Left ventricle myocardium superior (tissue), 1 donor: ENCODE measurements at places on chromosomes 11 and 22.

DNA sequence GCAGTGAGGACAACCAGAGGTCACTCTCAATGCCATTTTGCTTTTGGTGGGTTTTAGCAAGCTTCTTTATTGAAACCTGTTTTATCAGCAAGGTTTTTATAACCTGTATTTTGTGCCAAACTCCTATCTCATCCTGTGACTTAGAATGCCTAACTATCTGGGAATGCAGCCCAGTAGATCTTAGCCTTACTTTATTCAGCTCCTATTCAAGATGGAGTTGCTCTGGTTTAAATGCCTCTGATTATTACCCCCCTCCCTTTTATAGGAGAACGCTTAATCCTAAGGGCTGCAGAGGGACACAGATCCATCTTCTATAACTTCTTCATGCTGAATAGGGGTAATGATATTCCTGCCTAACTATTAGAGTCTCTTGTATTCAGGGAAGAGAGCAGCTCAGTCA lies 179.1 kb downstream of the KIF18A start:
- DNase-seq = no peak

- no peak for DNase-seq
Observed at GRCh38 chr11:69702239-69702691, 1.6 kb downstream of the FGF19 start.

GRCh38 chr11:9803685-9804418 lies 140.0 kb downstream of the SWAP70 start:
- DNase-seq = no peak

GRCh38 chr22:42301742-42302102 lies 31.3 kb upstream of the TCF20 start:
- DNase-seq = no peak

GRCh38 chr22:23544852-23545251 lies 35.2 kb downstream of the IGLL1 start:
- DNase-seq = no peak

GRCh38 chr22:25080855-25081254 lies 118.8 kb upstream of the CRYBB3 start:
- no peak for DNase-seq

- DNase-seq = no peak
Observed at GRCh38 chr11:122668562-122669090, 13.1 kb downstream of the UBASH3B start.

DNA sequence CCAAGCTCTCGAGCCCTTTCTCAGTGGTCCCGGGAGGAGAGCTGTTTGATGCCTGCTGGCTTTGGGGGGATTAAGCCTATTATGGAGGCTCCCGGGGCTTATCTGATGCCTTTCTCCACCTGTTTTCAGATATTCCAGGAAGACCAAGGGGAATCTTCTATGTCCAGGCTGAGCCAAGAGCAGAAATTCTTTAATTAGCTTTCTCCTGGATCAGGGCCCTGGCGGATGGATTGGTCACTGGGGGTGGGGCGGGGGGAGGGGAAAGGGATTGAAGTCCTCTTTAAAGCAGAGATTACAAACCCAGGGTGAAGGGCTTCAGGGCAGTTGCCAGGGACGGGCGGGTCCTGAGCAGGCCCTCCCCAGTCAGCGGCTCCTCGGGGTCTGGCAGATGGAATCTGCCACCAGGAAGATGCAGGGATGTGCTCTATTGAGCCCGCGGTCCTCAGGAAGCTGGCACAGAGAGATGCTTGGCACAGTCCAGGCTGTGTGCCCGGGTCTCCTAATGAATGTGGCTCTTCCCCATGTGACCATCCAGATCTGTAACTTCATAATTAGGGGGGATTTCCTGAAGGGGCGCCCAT lies 33.6 kb downstream of the MACROD1 start:
- no peak for DNase-seq

DNA sequence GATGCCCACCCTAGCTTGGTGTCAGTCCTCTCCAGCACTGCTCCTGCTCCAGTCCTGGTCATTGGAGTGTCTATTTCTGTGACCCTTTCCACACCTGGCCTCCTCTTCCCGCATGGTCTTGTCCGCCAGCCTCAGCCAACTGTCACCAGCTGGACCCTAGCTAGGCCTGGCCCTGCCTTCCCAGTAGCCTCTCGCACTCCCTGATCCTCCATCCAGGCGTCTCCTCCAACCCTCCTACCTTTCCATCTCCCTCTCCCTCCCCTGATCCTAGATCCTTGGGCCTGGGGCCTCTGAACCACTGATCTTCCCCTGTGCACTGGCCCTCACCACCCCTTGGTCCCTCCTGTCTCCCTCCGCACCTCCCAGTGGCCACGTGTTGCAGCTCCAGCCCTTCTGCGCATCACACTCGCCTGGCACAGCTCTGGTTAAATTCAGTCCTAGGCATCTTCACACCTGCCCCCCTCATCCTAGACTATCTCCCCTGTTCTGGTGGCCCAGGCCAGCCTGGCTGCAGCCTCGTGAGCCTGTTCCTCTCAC lies 9.9 kb downstream of the SYNGR1 start:
- DNase-seq = no peak

- no peak for DNase-seq
Observed at GRCh38 chr11:19216709-19217374, 15.1 kb upstream of the CSRP3 start.

DNA sequence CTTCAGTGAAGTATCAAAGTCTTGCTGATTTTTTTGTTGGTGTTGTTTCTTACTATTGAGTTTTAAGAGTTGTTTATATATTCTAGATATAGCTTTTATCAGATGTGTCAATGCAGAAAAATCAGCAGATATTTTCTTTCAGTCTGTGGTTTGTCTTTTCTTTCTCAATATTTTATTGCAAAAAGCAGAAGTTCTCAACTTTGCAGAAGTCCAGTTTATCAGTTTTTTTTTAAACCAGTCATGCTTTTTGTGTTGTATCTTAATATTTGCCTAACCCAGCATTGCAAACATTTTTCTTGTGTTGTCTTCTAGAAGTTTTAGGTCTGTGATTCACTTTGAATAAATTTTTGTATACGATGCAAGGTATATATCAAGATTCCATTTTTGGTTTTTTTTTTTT lies 7.0 kb downstream of the ASRGL1 start:
- DNase-seq = no peak

DNA sequence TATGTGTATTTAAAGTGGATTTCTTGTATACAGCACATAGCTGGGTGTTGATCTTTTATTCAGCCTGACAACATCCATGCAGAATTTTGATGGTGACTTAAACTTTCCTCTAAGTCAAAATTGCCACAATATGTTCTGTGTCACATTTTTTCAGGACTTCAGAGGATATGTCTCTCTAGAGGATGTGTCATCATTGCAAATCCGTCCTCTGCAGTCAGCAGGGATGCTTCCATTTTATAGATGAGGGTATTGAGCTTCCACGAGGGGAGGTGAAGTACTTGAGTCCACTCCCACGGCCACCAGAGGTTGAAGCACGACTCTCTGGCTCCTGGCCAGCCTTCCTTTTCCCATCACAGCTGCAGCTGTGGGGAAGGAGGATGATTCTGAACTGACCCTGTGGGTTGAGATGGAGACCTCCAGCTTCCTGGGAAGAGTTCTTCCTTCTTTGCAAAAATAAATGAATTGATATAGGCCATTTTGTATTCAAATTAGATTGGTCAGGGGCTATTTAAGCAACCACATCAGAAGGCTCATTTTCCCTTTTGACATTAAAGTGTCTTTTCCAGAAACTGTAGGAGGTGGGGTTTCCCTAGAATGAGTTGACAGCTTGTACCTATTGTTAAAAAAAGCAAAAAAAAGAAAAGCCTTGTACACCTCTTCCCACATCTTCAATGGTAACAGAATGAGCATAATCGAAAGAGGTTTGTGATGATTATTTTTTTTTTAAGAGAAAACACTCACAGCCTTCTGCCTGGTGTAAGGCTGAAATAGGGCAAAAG lies 55.2 kb upstream of the MYEOV start:
- peak; percentile 44 for DNase-seq

DNA sequence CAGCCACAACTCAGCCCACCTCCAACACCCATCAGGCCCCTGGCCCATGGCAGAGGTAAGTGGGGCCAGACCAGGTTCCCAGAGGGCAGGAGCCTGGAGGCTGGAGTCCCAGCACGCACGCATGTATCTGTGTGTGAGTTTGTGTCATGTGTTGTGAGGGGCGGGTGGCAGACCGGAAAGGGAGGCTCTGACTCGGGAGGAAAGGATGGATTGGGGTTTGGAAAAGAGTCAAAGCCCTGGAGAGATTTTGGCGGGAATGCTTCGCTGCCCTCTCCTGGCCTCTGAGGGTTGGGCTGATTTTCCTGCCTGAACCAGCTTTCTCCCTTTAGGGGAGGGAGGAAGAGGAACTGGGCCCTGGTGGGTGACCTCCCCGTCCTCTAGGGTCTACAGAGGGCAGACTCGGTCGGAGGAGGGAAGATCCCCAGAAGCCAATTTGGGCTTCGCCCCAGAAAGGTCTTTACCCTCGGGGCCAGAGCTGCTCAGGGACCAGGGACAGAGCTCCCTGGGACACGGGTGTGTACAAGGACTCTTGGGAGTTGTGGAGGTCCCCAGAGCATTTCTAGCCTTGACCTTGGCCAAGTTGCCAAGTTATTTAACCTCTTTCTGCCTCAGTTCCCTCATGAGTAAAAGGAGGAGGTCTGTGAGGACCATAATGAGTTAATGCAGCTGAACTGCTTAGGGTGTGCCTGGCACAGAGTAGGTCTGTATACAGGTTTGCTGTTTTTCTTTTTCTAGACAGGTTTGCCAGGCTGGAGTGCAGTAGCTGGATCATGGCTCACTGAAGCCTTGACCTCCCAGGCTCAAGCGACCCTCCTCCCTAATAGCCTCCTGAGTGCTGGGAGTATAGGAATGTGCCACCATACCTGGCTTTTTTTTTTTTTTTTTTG lies 6.9 kb downstream of the C11orf68 start:
- DNase-seq = peak; percentile 50

DNA sequence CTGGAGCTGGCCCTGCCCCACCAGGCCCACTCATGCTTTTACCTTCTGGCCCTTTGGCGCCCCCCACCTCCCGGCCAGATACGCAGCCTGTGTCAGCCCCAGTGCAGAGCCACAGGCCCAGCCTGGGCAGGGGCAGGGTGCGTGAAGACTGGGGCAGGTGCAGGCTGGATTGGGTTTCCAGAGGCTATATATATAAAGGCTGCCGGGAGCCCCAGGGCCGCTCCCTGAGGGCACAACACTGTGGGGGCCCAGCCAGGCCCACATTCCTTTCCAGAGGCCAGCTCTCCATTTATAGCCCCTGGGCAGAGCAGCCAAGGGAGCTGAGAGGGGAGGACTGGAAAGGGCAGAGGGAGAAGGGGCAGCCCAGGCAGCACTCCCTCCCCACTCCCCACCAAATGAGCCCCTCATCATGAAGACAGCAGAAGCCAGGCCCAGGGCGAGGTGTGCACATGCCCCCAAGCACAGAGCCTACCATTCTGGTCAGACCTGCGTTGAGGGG lies 5.0 kb upstream of the MYOD1 start:
- peak; percentile 79 for DNase-seq

GRCh38 chr11:71418643-71419042 lies 29.6 kb downstream of the DHCR7 start:
- DNase-seq = no peak

- DNase-seq = no peak
Observed at GRCh38 chr11:889257-889656, 21.4 kb downstream of the CHID1 start.

GRCh38 chr11:19173964-19174638 lies 27.7 kb downstream of the CSRP3 start:
- DNase-seq = no peak

- DNase-seq = no peak
Observed at GRCh38 chr11:33652930-33653329, 47.7 kb downstream of the C11orf91 start.

DNA sequence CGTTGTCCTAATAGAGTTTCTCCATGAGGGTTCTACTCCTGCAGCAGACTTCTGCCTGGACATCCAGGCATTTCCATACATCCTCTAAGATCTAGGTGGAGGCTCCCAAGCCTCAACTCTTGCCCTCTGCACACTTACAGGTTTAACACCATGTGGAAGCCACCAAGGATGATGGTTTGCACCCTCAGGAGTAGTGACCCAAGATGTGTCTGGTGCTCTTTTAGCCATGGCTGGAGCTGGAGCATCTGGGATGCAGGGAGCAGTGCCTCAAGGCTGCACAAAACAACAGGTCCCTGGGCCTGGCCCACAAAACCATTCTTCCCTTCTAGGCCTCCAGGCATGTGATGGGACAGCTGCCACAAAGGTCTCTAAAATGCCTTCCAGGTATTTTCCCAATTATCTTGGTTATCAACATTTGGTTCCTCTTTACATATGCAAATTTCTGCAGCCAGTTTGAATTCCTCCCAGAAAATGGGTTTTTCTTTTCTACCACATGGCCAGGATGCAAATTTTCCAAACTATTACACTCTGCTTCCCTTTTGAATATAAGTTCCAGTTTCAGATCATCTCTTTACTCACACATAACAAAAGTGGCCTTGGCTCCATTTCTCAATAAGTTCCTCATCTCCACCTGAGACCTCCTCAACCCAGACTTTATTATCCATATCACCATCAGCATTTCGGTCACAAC lies 69.5 kb upstream of the GNAZ start:
- no peak for DNase-seq

DNA sequence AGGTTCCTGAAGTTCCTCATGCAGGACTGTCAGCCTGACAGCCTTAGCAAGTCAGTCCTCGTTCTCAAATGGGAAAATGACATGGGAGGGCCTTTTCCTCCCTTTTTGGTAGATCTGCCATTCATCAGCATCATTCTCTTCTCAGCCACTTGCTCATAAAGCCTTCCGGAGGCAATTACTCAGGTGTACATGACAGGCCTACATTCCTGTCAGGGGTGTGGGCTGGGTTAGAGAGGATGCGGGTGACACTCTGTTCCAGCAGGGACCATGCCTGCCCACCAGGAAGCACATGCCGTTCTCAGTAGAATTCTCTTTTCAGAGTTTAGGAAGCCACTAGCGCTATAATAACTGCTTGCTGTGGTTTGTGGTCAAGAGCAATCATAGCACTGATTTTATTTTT lies 24.2 kb upstream of the ANKK1 start:
- no peak for DNase-seq

DNA sequence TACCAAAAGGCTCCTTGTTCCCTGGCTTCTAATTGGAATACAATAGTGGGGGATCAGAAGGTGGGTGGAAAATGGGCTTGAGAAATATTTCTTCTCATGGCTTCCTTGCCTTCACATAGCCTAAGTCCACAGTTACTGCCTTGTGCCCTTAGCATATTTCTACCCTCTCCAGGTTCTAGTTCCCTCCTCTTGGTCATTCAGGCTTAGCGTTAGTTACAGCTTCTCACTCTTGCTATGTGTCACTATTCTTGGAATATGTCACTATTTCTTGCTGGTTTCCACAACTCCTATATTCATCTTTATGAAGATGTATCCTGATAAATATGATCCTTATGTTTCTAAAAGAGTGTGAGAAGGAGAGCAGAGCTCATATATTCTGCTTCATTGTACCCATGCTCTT lies 2.5 kb downstream of the OR2D2 start:
- DNase-seq = no peak

DNA sequence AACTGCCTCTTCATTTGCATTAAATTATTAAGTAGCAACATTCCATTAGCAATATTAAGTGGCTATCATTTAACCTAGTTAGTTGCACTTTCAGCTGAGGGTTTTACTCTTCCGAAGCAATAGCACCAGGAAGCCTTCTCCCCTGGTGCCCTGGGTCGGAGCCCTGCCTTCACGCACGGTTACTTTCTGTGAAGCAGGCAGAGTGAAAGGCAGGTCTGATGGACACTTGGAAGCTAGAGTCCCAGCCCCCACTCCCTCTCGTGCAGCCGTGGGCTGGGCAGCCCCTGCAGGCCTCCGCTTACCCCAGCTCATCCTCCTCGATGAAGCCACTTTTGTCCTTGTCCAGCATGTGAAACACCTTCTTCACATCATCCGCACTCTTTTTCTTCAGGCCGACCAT lies 2.0 kb downstream of the PVALB start:
- DNase-seq = no peak
